ENCODE measurements at places on chromosomes 6 and 20. TPM values are rescaled to one million over a fixed set of nuclear protein-coding genes. Genes with fewer than 3 reads are reported as not detected.

- H3K4me1 ChIP-seq, result no peaks in the 10 kb centered on the region
- no peak overlapping the region for H3K4me3 ChIP-seq
- no peak overlapping the region for H3K27ac ChIP-seq
- no peaks in the 10 kb centered on the region for H3K36me3 ChIP-seq
- DNase-seq, result no peak
- no peaks in the 10 kb centered on the region for H3K27me3 ChIP-seq
These were observed 259.3 kb upstream of the RIN2 start for GRCh38 chr20:19498756-19499155.

GRCh38 chr20:46286382-46286781 is 21.9 kb downstream of the CDH22 start:
- H3K36me3 ChIP-seq, result no peaks in the 10 kb centered on the region
- no peak for DNase-seq
- no peak overlapping the region for H3K27ac ChIP-seq
- H3K27me3 ChIP-seq, result peaks cover 15% of the 10 kb centered on the region
- no peaks in the 10 kb centered on the region for H3K4me1 ChIP-seq

- H3K27me3 ChIP-seq, result no peaks in the 10 kb centered on the region
- no peak overlapping the region for H3K4me3 ChIP-seq
- H3K4me1 ChIP-seq, result peaks cover 3% of the 10 kb centered on the region
- H3K27ac ChIP-seq, result no peak overlapping the region
- no peak for DNase-seq
- no peaks in the 10 kb centered on the region for H3K36me3 ChIP-seq
These were observed 291.2 kb downstream of the ESR1 start for GRCh38 chr6:152098683-152099082.

GRCh38 chr6:82902290-82902689 is 163.4 kb downstream of the UBE3D start:
- no peaks in the 10 kb centered on the region for H3K4me1 ChIP-seq
- peaks cover 3% of the 10 kb centered on the region for H3K36me3 ChIP-seq
- DNase-seq, result no peak
- H3K27ac ChIP-seq, result no peak overlapping the region

The STX7 gene
- 15.1 TPM for total RNA-seq

The DDAH2 gene
- 6.9 TPM for total RNA-seq

The IL17F gene
- total RNA-seq, result 0.86 TPM

The PGC gene
- total RNA-seq, result not detected

The SOX18 gene
- total RNA-seq, result not detected
